ENCODE measurements at places on chromosomes 4 and X.

GRCh38 chr4:147847751-147848590 lies 116.1 kb downstream of the ARHGAP10 start:
- no peak for DNase-seq

- DNase-seq: no peak
Measured at GRCh38 chrX:139454743-139455142, 75.8 kb upstream of the F9 start.

- no peak for DNase-seq
Measured at GRCh38 chr4:187070158-187070557, 346.5 kb upstream of the FAT1 start.

DNA sequence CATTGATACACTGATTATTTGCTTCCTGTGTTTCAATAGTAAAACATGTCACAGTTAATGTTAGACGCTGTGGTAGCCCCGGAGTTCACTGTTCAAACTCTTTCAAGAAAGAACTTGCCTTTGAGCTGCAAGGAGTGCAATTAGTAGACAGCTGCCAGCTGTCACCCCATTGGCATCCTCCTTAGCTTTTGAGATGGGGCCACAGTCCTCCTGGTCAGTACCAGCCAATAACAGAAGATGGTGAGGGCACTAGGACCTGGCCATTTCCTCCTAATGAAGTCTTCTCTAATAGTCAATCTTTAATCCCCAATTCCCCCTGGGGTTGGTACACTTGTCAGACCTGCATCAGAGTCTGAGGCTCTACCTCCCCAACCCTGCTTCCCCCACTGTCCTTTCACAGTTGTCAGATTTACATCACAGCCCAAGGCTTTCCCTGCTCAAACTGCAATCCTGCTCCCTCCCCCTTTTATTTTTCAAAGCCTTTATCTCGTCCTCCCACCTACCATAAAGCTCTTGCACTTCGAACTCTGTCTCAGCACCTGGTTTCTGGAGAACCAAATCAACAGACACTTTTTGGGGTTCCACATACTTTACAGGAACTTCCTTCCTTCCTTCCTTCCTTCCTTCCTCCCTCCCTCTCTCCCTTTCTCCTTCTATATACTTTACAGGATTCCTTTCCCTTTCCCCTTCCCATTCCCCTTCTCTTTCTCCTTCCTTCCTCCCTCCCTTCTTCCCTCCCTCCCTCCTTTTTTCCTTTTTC lies 182.0 kb downstream of the RASL11B start:
- no peak for DNase-seq

- no peak for DNase-seq
Measured at GRCh38 chr4:168852933-168853713, 156.9 kb downstream of the CBR4 start.

GRCh38 chrX:56066016-56066415 lies 166.1 kb upstream of the KLF8 start:
- no peak for DNase-seq

- no peak for DNase-seq
Measured at GRCh38 chr4:6474705-6475457, 2.5 kb upstream of the PPP2R2C start.

- DNase-seq: no peak
Measured at GRCh38 chr4:16715482-16715881, 183.0 kb downstream of the LDB2 start.

- DNase-seq: no peak
Measured at GRCh38 chr4:90449626-90450025, 322.4 kb downstream of the CCSER1 start.

- DNase-seq: no peak
Measured at GRCh38 chr4:126451237-126451873, 1136.6 kb downstream of the FAT4 start.

- DNase-seq: no peak
Measured at GRCh38 chrX:37860721-37861120, 13.3 kb upstream of the DYNLT3 start.

DNA sequence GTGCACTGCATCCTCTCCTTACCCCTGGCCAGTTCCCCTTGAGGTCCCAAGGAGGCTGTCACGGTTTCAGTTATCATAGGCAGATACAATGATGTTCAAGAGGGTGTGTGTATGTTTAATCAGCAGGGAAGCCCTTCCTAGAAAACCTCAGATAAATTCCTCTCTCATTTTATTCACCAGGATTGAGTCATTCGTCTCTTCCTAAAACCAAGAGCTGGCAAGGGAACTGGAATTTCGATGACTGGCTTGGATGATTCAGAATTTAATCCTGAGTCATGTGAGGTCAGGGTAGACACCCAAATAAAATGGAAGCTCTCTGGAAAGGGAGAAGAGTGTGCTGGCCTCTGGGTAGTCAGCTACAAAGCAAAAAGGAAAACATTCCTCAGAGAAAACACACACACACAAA lies 106.2 kb upstream of the RAPGEF2 start:
- DNase-seq: no peak
